Adrenal gland (tissue), 19 donors: ENCODE measurements at places on chromosomes 4 and X. TPM values are rescaled to one million over a fixed set of nuclear protein-coding genes. Genes with fewer than 3 reads are reported as not detected.

The DUSP9 gene
- total RNA-seq: 0.28 TPM

The SNX12 gene
- total RNA-seq: 81.0 TPM

The GAGE12D gene
- total RNA-seq: not detected

The PSMD10 gene
- 32.6 TPM for total RNA-seq

The RAI2 gene
- total RNA-seq: 15.4 TPM

The SPRY1 gene
- 71.4 TPM for total RNA-seq

The SLITRK4 gene
- total RNA-seq: 34.6 TPM

The NR3C2 gene
- 18.9 TPM for total RNA-seq

The SPANXA1 gene
- total RNA-seq: not detected

The NALF2 gene
- total RNA-seq: 1.0 TPM

The HDAC6 gene
- total RNA-seq: 142 TPM

The XAGE1A gene
- not detected for total RNA-seq

The PIGA gene
- total RNA-seq: 1.1 TPM

The TMPRSS11A gene
- not detected for total RNA-seq

The ARMCX2 gene
- 84.9 TPM for total RNA-seq

The RRAGB gene
- 21.6 TPM for total RNA-seq

The CYSLTR1 gene
- total RNA-seq: 2.4 TPM

The CT45A8 gene
- not detected for total RNA-seq

The NEIL3 gene
- 0.18 TPM for total RNA-seq

The HOPX gene
- 21.6 TPM for total RNA-seq

The MTMR8 gene
- total RNA-seq: 1.1 TPM

The SLC9A7 gene
- 13.2 TPM for total RNA-seq

The SRPX2 gene
- total RNA-seq: 20.0 TPM

The WAS gene
- 16.3 TPM for total RNA-seq

The ZNF711 gene
- total RNA-seq: 19.4 TPM

The CYBB gene
- 64.1 TPM for total RNA-seq

The TMEM271 gene
- total RNA-seq: not detected

The ADH7 gene
- not detected for total RNA-seq

The VCX3A gene
- not detected for total RNA-seq

The CLCN5 gene
- 17.3 TPM for total RNA-seq

The PDE6B gene
- total RNA-seq: 0.86 TPM

The RRH gene
- total RNA-seq: not detected

The CTAG1A gene
- not detected for total RNA-seq

The FAM133A gene
- total RNA-seq: 0.19 TPM

The GPRIN3 gene
- 1.1 TPM for total RNA-seq

The ALB gene
- total RNA-seq: 3.6 TPM

The GPR82 gene
- 1.0 TPM for total RNA-seq

The SPANXN4 gene
- not detected for total RNA-seq

The IGSF1 gene
- 11.0 TPM for total RNA-seq

The RAB39B gene
- 0.52 TPM for total RNA-seq

The SHROOM2 gene
- total RNA-seq: 6.7 TPM

The GPR143 gene
- 1.5 TPM for total RNA-seq

The EVC gene
- 7.3 TPM for total RNA-seq
